ENCODE measurements at places on chromosomes 13 and 19. TPM values are rescaled to one million over a fixed set of nuclear protein-coding genes. Genes with fewer than 3 reads are reported as not detected.

DNA sequence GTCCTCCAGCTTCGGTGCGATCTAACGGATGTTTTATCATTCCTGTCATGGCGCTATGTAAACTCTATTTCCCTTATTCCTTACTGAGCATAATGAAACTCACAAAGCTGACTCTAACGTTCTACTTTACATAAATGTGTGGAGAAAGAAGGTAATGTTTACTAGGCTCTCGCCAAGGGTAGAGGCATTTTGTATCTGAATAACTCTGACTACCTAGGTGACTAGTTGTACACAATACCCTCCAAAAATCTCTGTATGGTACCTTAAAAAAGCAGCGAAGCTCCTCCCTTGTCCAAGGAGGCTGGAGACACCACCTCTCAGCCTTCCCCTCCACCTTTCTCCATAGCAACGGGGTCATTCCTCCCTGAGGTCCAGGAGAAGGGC is 316 bp upstream of the ZNF530 start:
- peaks cover 35% of the 10 kb centered on the region for H3K36me3 ChIP-seq
- H3K4me3 ChIP-seq: peak overlapping the region; percentile 83
- DNase-seq: no peak
- H3K27me3 ChIP-seq: no peaks in the 10 kb centered on the region
- H3K4me1 ChIP-seq: peaks cover 14% of the 10 kb centered on the region

DNA sequence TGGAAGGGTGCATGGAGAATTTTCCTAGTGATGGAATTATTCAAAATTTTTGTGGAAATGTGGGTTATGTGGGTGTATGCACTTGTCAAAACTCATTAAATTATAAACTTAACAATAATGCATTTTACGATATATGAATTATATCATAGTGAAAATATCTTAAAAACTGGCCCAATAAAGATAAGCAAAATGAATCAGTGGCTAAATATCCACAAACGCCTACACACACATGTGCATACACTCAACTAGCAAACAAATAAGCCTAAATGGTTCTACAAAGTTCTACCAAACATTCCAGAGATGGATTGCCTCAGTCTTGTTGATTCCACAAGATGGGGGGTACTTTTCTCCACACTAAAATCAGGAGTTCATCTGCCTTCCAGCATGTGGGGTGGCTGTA is 349.5 kb downstream of the TSHZ3 start:
- no peak overlapping the region for H3K4me3 ChIP-seq
- H3K4me1 ChIP-seq: no peaks in the 10 kb centered on the region
- no peak overlapping the region for H3K27ac ChIP-seq
- no peak for DNase-seq
- no peaks in the 10 kb centered on the region for H3K36me3 ChIP-seq

The MAB21L1 gene
- 42.6 TPM for total RNA-seq

- H3K36me3 ChIP-seq: peaks cover 24% of the 10 kb centered on the region
- no peak for DNase-seq
- H3K4me3 ChIP-seq: no peak overlapping the region
- H3K4me1 ChIP-seq: peaks cover 5% of the 10 kb centered on the region
Observed at GRCh38 chr19:40257096-40257517, 28.0 kb downstream of the AKT2 start.

The ARRDC5 gene
- total RNA-seq: not detected

The APC2 gene
- 0.30 TPM for total RNA-seq

DNA sequence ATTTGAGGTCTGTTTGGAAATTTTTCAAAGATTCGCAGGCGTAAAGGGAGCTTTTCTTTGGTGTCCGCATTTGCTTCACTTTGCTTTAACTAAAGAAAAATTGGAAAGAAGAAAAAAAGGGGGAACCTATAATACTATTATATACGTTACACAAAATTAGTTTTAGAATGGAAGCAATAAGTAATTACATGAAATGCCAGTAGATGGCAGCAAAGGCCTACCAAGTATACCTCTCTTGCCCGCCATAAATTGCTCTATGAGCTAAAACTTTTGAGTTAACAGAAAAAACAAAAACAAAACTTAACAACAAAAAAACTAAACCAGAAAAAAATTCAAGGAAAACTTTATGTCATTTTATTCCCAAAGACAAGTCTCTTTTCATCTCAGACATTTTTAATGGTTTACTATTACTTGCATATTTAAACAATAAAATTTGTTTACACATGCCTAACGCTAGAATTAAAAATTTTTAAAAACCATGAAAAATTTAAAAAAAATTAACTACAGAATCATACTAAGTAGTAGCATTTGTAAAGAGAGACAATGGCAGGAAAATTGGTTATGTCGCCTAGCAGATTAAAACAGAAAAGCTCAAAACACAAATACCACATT is 271.4 kb downstream of the NALCN start:
- H3K36me3 ChIP-seq: no peaks in the 10 kb centered on the region
- H3K27me3 ChIP-seq: no peaks in the 10 kb centered on the region
- H3K27ac ChIP-seq: no peak overlapping the region
- peak; percentile 41 for DNase-seq
- H3K4me3 ChIP-seq: no peak overlapping the region

The GPC6 gene
- total RNA-seq: 1.8 TPM

- DNase-seq: peak; percentile 83
- peaks cover 34% of the 10 kb centered on the region for H3K36me3 ChIP-seq
- H3K27ac ChIP-seq: peak overlapping the region; percentile 97
- H3K27me3 ChIP-seq: peaks cover 37% of the 10 kb centered on the region
- H3K4me3 ChIP-seq: peak overlapping the region; percentile 96
Observed at GRCh38 chr19:3969435-3970312, 1.2 kb downstream of the DAPK3 start.

- no peak overlapping the region for H3K4me3 ChIP-seq
- H3K4me1 ChIP-seq: peaks cover 28% of the 10 kb centered on the region
Observed at GRCh38 chr19:9940778-9941177, 4.5 kb upstream of the OLFM2 start.

The F7 gene
- total RNA-seq: not detected

GRCh38 chr19:18173572-18174288 is at the start of gene IFI30:
Gene IFI30 (plus strand): TSS chr19:18173813. CDS start chr19:18173842, 29 bp downstream.
- peak within 1 kb of the TSS; percentile 89 for H3K4me3 ChIP-seq
- H3K4me1 ChIP-seq: peaks cover 11% of the 10 kb centered on the region
- DNase-seq: no peak

The HRC gene
- not detected for total RNA-seq

The VSTM1 gene
- total RNA-seq: 2.0 TPM

The PODNL1 gene
- total RNA-seq: 13.7 TPM

The DOCK6 gene
- total RNA-seq: 35.8 TPM

The IGFL3 gene
- not detected for total RNA-seq

GRCh38 chr13:96020155-96020575 is 33.0 kb downstream of the UGGT2 start:
- DNase-seq: peak; percentile 58
- H3K36me3 ChIP-seq: peaks cover 7% of the 10 kb centered on the region
- no peaks in the 10 kb centered on the region for H3K27me3 ChIP-seq
- H3K4me3 ChIP-seq: no peak overlapping the region

- peak; percentile 63 for DNase-seq
- no peaks in the 10 kb centered on the region for H3K27me3 ChIP-seq
- H3K4me1 ChIP-seq: peaks cover 29% of the 10 kb centered on the region
- peaks cover 14% of the 10 kb centered on the region for H3K36me3 ChIP-seq
Observed at GRCh38 chr13:41931337-41931736, 29.6 kb downstream of the VWA8 start.

The KLF1 gene
- total RNA-seq: not detected
